ENCODE measurements at places on chromosomes 16 and 17.

GRCh38 chr17:64648234-64648633 is 13.9 kb downstream of the SMURF2 start:
- DNase-seq, result no peak

GRCh38 chr16:50611332-50611934 is 63.2 kb downstream of the NKD1 start:
- DNase-seq, result no peak

- no peak for DNase-seq
These were observed 54.2 kb downstream of the NDEL1 start for GRCh38 chr17:8489841-8490240.

DNA sequence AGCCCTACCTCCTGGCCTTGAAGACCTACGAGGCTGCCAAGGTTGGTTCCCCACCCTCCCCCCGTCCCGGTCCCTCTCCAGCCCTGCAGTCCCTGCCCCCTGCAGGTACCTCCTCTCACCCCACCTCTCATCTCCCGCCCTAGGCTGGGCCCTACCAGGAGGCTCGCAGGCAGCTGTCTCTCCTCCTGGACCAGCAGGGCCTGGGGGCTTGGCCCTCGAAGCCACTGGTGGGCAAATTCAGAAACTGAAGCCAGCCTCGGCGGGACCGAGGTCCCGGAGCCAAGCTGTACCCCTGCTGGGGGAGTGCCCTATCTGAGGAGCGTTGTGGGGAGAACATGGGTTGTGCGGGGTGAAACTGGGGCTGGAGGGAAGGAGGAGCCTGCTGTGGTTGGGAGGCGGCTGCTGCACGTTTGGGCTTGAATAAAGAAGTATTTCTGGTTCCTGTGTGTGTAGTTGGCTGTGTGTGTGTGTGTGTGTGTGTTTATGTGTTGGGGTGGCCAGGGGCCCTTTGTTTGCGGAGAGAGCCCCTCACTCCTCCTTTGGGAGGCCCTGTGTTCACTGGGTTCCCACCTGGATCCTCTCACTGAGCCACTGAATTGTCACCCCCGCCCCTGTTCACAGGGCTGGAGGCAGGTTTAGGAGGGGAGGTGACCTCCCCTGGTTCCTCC is 5.9 kb downstream of the ADAD2 start:
- no peak for DNase-seq

GRCh38 chr17:56290802-56291118 is 137.5 kb downstream of the ANKFN1 start:
- no peak for DNase-seq

GRCh38 chr17:66750116-66750515 is 84.8 kb upstream of the CACNG5 start:
- DNase-seq, result no peak

DNA sequence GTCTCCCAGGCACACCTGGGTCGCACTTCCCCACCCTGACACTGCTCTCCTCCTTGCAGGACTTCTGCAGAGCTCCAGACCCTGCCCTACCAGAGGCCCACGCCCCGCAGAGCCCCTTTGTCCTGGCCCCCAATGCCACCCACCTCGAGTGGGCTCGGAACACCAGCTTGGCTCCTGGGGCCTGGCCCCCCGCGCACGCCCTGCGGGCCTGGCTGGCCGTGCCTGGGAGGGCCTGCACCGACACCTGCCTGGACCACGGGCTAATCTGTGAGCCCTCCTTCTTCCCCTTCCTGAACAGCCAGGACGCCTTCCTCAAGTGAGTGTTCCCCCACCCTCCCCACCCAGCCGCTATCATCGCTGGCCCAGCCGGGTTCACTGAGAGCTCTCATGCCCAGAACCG is 79.6 kb downstream of the MGAT5B start:
- no peak for DNase-seq

DNA sequence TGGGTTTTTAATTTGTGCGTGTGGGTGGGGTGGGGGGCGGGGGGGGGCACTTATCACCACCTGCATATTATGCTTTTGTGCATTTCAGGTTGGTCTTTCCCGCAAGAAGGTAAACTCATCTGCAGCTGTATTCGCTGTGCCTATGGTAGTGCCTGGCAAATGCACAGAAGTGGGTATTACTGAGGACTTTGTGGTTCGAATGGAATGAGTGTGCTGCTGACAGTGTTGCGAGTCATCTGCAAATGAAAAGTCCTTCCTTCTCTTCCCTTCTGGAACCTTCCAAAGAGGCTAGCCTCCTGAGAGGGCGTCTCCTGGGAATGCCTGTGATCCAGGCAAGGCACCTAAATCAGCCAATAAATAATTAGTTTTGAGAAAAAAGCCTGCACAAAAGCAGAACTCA is 532.9 kb downstream of the MAF start:
- no peak for DNase-seq

GRCh38 chr16:1133271-1133670 is 19.6 kb upstream of the CACNA1H start:
- no peak for DNase-seq

GRCh38 chr17:7208754-7209460 is 10.7 kb downstream of the DLG4 start:
- DNase-seq, result no peak

GRCh38 chr17:19719355-19720209 is 3.2 kb upstream of the SLC47A2 start:
- no peak for DNase-seq

DNA sequence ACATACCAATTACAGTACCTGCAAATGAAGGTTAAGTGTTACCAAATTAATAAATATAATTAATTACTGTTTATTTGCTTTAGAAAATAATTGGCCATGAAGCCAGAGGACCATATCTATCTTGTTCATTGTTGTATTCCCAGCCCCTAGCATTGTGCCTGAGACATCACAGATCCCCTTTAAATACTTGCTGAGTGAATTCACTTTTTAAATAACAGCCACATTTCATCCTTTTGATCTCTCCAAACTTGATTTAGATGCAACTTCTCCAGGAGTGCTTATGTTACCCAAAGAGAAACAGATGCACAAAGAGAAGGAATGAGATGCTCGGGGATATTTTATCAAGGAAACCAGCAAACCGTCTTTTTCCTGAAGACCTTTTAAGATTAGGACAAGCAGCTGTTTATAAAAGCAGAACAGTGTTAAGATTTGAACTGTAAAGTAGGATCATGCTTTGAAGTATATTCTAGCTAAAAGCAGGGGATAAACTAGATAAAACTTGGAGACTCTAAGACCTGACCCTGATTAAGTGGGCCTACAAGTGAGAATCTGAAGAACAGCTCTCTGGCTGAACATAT is 66.3 kb downstream of the CHD9 start:
- no peak for DNase-seq

- peak; percentile 97 for DNase-seq
These were observed at the start of gene DVL2 for GRCh38 chr17:7234083-7234951. Gene DVL2 (minus strand): TSS chr17:7234517. CDS start chr17:7234262, 255 bp downstream.

GRCh38 chr17:63686138-63686685 is 13.7 kb downstream of the LIMD2 start:
- DNase-seq, result no peak

DNA sequence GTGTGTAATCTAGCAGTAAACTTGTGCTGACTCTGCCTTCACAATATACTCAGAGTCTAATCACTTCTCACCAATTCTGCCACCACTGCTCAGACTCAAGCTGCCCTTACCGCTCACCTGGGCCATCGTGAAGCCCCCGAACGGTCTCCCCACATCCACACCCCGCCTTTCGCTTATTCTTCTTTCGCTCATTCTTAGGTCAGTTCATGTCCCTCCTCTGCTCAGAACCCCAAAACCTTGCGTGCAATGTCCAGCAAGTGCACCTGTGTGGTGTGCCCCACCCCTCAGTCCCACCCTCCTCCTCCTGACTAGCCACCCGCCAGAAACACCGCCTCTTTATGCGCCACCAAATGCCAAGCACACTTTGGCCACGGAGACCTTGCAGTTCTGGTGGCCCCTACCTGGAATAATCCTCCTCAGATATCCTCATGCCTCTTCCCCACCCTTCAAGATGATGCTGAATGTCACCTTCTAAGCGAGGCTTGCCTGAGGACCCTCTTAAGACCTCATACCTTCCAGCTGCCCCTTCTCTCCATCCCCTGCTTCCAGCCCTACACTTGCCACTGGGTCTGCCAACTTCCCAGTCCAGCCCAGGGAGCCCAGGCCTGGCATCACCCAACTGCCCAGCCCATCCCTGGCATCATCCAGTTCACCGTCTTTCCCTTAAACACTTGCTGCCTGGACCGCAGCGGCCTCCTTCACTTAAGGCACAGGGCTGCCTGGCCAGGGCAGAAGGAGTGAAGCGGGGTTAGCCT is 34.3 kb upstream of the RBFOX3 start:
- no peak for DNase-seq

GRCh38 chr17:60396412-60396811 is 4.5 kb upstream of the USP32 start:
- DNase-seq, result no peak

GRCh38 chr16:967077-967541 is 3.7 kb downstream of the LMF1 start:
- DNase-seq, result no peak
